ENCODE measurements at places on chromosomes 16 and 17.

GRCh38 chr17:17725011-17725751, 43.9 kb downstream of the RAI1 start:
- no peak for DNase-seq

DNA sequence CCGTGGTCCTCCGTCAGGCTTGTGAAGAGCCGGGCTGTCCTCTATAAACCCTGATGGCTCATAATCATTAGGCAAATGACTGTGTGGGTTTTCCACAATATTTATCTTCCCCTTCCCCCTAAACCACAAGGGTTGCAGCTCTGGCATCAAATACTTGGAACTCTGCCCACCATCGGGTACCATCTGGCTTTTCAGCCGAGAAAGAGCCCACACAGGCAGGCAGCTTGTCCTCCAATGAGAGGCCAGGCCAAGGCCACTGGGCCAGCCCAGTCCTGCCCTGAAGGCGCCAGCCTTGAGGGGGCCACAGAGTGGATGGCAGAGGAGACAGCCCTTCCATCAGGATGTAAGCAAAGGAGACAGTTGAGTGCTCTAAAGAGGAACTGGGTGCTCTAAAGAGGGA, 31.8 kb upstream of the NAT9 start:
- peak; percentile 5 for DNase-seq

- no peak for DNase-seq
These were observed 815 bp downstream of the KRT35 start for GRCh38 chr17:41480136-41480535.

GRCh38 chr17:21815352-21816063, 123.2 kb downstream of the KCNJ18 start:
- DNase-seq, result no peak
